ENCODE measurements at places on chromosomes 6 and 20.

DNA sequence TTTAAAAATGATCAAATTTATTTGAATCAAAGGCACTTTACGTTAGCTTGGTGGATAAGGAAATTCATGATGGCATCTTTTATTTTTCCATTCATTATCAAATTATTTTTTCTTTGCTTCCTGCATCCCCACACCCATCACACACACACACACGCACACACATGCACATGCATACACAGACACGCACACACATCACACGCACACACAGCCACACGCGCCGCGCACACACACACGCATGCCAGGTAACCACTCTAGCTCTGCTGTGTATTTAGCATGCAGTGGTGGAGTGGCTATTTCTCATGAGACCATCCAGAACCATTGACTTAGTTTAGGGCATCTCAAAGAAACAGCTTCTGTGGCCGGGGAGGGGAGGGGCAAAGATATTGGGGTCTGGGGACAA is 47.0 kb downstream of the GNAS start:
- DNase-seq = no peak

DNA sequence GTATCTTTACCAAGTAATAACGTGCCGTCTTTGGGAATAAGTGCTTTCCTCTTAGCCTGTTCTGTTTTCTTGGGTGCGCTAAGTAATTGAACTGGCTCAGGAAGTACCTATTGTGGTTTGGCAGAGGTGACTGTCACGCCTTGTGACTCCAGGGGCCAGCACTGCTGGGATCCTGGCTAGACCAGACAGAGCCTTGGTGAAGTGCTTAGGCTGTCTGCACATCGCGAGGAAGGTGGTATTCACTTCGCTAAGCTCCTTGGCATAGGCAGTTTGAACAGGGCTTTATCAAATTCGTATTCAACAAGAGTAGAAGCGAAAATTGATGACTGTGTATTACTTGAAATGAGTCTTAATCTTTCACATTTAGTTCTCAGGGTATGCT is 17.6 kb downstream of the PRDM1 start:
- DNase-seq = no peak

- no peak for DNase-seq
These were observed 140.3 kb downstream of the COL12A1 start for GRCh38 chr6:75065523-75065922.

DNA sequence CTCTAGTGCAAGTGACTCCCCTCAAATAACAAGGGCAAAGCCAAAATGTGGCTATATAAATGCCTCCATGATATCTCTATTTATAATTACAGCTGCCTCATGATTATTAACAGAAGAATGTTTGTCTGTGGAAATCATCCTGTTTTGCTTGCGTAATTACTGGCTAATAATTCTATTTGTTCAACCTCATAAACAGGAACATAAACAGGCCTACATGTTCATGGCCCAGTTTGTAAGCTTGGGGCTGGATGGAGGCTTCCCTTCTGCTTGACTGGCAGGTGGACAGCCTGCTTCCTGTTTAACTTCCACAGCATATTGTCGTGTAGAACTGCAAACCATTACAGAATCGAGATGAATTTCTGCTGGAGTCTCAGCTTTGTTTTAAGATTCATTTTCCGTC is 766.0 kb upstream of the MAP3K7 start:
- no peak for DNase-seq

DNA sequence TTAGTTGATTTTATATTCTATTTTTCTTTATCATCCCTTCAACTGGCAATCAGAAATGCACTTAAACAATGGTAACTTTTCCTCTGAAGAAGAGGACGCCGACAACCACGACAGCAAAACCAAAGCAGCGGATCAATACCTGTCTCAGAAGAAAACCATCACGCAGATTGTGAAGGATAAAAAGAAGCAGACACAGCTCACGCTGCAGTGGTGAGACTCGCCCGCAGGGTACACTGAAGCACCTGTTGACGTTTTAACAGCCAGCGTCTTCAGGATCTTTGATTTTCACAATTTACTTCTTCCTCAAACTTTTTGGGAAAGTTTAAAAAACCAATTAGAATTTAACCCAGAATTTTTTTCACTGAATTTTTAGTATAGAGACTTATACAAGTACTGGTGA is 701 bp downstream of the RFX6 start:
- no peak for DNase-seq

DNA sequence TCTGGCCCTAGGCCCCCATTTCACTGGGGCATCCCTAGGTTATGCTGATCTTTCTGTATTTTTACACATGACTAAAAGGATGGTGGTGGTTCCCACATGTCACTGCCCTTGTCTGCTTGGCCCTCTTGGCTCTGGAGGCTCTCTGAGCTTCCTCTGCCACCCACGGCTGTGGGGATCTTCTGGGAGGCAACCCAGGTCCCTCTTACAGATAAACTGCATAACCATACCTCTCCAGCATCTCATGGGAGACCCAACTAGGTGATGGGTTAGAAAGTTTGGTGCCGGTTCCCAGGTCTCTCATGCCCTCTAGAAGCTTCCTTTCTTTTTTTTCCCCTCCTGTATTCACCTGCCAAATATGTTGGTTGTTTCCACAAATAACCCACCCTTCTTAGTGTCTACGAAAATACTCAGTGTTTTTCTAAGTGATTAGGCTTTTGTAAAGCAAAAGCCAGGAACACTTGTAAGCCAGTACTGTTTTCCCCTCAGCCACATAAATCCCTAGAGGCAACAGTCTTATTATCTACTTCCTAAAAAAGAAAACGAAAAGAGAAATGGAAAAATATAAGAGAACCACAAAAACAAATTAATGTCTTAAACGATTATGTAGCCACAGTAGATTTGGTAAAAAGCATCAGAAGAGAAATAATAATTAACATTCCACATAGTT is 71.7 kb upstream of the SMLR1 start:
- no peak for DNase-seq

- DNase-seq = no peak
These were observed 199.0 kb upstream of the HSF2 start for GRCh38 chr6:122200440-122200839.

DNA sequence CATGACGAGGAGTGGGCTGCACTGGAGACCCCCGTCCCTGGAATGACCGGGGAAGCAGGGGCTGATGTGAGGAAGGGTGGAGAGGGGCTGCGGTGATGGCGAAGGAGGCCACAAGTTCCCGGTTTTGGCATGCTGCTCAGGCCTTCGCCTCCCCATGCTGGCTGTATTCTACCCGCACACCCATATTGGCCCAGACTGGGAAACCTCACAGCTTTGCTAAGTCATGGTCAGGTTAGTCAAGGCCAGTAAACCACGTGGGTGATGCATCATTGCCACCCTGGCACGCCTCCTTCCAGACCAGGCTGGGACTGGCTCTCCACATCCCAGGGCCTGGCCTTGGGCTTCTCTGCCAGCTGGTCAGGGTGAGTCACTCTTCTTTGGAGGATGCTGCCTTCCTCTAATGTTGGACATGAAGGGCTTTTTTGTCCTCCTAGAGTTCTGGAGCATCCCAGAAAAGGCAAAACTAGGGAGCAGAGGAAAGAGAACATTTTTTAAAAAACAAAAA is 53.8 kb downstream of the PCNA start:
- DNase-seq = no peak

GRCh38 chr6:38906582-38906981 is 142.0 kb upstream of the GLP1R start:
- DNase-seq = no peak

DNA sequence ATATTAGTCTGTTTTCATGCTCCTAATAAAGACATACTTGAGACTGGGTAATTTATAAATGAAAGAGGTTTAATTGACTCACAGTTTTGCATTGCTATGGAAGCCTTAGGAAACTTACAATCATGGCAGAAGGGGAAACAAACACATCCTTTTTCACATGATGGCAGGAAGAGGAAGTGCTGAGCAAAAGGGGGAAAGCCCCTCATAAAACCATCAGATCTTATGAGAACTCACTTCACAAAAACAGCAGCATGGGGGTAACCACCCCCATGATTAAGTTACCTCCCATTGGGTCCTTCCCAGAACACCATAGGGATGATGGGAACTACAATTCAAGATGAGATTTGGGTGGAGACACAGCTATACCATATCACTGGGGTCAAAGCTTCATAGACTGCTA is 254.2 kb downstream of the ERMARD start:
- no peak for DNase-seq

DNA sequence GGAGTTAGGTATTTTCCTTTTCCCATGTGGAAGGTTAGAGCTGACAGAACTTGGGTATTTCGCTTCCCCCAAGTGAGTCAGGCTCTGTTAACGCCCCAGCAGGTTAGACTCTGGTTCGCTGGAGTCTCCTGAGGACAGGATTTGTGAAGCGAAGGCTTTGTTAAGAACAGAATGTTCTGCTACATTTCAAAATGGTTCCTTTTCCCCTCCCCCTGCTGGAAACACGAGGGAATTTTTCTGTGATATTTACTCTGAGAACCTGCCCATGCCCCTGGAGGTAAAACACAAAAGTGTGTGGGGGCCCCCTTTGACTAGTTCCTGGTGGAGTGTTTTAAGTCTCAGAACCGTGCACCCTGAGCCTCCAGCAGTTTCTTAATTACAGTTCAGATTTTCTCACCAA is 731.4 kb upstream of the CITED2 start:
- DNase-seq = no peak

DNA sequence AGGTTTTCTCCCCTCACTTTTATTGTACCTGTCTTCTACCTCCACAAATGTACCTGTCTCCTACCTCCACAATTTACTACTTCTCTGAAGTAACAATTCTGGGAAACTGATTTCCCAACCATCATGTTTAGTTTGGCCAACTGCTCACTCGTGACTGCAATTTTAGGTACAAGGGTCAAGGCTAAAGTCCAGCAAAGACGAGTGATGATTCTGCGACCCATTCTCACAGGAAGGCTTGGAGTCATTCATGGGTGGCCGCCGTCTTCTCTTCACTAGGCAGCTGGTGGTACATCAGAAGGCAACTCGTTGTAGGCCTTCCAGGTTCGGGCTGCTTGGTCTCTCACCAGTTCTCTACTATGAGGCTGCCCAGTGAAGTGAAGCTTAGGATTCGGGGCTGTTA is 483.8 kb upstream of the JARID2 start:
- DNase-seq = no peak

GRCh38 chr6:36963451-36964290 is 9.1 kb downstream of the PI16 start:
- DNase-seq = no peak

GRCh38 chr6:6460416-6460815 is 128.1 kb upstream of the LY86 start:
- DNase-seq = no peak

DNA sequence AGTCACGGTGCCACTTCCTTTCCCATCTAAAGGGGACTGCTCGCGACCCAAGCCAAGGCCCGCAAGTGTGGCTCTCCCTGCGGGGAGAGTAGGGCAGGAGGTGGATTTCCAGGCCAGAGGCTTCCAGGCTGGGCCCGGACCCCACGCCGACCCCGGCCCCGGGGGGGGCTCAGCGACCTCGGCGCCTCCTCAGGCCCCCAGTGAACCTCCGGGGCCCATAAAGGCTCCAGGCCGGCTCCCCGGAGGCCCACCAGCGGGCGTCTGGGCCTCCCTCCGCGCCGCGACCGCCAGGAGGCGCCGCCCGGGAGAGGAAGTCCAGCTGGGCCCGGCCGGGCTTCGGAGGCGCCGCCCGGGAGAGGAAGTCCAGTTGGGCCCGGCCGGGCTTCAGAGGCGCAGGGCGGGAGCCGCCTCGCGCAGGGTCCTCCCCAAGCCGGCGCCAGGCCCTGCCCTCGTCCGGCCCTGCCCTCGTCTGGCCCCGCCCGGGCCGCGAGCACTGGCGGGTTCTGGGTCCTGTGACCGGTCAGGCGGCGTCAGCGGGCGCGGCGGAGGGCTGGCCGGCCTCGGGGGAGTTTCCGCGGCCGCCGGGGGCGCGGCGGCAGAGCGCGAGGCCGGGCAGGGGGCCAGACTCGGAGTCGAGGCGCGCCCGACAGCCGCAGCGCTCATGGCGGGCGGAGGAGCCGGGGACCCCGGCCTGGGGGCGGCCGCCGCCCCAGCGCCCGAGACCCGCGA is at the start of gene RAB32:
Gene RAB32, plus strand, starts transcription at position 623 of the 729 bp plus-strand sequence. Its CDS starts 39 bp downstream, at position 662.
- DNase-seq = no peak

DNA sequence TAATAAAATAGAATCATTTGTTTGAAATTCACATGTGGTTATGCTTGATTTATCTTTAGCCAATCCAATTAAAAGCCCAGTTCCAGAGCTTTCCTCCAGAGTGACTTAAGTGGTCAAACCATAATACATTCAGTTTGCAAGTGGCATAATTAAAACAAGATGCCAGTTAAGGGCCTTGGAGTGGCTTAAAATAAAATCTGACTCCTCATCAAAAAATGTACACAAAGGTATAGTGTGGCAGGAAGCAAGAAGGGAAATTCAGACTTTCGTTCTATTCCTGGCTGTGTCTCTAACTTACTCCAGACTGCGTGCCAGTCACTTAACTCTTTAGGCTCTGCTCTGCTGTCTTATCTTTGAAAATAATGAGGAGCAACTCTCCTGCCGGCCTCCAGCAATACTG is 251.3 kb upstream of the PRND start:
- no peak for DNase-seq

GRCh38 chr20:1397710-1398109 is 4.9 kb upstream of the FKBP1A start:
- DNase-seq = no peak

All from stimulated activated CD4-positive, alpha-beta T cell treated with anti-CD3 and anti-CD28 coated beads, Interleukin-12 subunit alpha, Interleukin-12 subunit beta, amount 100 ng/mL, for 4 hours (primary cell).